ENCODE measurements at places on chromosomes 1 and 21.

GRCh38 chr1:47231301-47232186 is 481 bp downstream of the TAL1 start:
- DNase-seq: no peak

DNA sequence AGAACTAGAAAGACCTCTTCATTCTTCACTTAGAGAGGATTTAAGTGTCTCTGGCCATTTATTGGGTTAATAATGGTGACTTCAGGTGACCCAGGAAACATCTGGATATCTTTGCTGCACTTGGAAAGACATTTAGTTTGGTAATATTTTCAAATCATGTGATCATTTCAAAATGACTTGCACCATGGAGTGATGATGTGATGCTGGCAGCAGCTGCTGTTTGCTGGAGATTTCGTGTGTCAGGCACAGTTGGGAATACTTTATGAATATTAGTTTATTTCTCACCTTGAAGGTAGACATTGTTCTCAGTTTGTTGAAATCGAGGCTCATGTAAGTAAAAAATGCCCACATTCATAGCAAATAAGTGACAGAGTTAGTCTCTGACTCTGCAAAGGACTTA is 236.0 kb downstream of the DISC1 start:
- DNase-seq: no peak

- DNase-seq: no peak
These were observed 226.5 kb downstream of the PTPRC start for GRCh38 chr1:198865319-198865718.

- no peak for DNase-seq
These were observed 107.7 kb downstream of the POU2F1 start for GRCh38 chr1:167328306-167328815.

DNA sequence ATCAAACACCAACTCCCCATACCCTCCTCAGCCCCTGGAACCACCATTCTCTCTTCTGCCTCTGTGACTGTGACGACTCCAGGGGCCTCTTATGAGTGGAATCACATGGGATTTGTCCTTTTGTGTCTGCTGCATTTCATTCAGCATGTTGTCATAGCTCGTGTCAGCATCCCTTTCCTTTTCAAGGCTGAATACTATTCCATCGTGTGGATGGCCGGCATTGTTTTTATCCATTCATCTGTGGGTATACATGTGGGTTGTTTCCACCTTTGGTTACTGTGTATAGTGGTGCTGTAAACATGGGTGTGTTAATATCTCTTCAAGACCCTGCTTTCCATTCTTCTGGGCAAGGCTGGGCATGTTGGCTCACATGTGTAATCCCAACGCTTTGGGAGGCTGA is 17.1 kb upstream of the OBSCN start:
- no peak for DNase-seq

- DNase-seq: no peak
These were observed 30.4 kb downstream of the MORC3 start for GRCh38 chr21:36350282-36350910.

- no peak for DNase-seq
These were observed 47.7 kb downstream of the CACHD1 start for GRCh38 chr1:64517640-64518039.

DNA sequence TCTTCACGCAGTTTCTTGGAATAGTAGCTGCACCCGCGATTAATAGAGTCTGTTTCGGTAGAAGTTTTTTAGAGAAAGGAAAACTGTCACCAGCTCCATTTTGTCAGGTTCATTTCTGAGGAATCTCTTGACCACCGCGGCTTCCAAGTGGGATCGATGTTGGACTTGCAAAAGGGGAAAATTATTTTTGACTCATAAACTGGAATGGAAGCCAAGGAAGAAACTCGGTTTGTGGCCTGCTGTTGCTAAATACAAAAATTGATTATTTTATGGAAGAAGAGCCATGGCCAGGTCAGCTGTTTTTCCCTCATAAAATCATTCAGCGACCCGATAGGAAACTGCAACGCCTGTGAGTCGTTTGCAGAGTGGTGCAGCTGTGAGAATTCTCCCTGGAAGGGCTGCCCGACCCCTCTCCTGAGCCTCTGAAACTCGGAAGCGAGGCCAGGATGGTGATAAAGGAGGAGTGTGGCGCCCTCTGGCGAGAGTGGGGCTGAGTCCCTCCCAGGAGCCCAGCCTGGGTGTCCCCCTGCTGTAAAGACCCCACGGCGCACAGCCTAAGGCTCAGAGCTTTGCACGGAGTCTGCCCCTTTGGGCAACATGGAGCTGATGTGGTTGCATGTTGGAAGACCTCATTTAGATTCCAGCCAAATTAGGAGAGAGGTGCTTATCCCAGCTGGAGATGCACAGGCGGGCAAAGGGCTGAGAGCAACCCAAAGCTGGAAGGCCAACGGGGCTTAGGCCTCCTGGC is 83.6 kb upstream of the SLC25A33 start:
- DNase-seq: peak; percentile 65

DNA sequence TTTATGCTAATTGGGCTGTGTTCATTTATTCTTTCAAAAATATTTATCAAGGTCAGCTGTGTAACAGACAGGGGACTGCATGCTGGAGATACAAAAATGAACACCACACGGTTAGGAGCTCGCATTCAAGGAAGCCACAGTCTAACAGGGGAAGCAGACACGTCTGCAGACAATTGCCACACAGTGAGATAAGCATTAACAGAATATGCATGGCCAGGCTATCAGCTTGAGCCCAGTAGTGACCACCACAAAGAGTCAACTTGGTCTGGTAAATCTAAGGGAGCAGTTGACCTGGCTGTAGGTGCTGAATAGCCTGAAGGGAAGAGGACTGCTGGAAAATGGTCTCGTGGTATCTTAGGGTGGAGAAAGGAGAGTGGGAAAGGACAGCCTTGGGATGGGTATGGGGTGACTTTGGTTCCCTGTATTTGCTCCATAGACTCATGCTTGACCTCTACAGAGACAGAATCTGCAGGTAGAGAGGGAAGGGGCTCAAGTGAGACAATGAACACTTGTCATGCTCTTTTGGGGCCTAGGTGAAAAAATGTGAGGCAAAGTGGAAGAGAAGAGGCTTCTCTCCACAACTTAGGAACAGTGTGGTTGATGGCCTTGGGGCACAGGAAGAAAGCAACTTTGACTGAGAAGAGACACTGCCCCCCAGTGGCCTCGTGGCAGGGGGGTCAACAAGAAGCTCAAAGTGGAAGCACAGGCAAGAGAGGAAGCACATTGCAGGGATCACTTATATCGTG is 7.6 kb upstream of the NPL start:
- DNase-seq: peak; percentile 64

DNA sequence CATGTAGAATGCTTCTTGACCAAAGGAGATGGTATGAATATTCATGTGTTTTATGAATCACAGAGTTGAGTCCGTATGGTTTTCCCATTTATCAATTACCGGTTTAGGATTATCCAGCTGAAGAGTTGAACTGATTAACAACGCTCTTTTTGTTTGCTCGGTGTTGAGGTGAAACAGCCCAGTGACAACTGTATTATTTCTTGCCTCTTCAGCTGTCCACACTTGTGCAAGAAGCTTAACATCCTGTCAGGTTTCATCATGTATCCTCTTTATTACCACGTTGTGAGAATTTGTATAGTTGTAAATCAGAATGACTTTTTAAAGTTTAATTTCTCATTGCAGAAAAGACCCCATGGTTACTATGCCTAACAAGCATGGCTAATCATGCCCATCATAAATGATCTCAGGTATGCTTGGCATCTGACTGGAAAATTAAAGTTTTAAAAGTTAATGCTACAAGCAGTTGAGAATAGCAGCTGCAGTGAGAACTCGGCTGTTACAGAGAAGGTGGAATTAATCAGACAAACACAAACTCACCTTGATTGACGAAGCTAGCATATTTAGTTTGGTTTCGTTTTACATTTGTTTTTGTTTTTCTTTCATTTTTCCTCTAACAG is 563.2 kb upstream of the ADGRL2 start:
- no peak for DNase-seq

GRCh38 chr21:38957575-38958322 is 152.0 kb downstream of the ETS2 start:
- no peak for DNase-seq

DNA sequence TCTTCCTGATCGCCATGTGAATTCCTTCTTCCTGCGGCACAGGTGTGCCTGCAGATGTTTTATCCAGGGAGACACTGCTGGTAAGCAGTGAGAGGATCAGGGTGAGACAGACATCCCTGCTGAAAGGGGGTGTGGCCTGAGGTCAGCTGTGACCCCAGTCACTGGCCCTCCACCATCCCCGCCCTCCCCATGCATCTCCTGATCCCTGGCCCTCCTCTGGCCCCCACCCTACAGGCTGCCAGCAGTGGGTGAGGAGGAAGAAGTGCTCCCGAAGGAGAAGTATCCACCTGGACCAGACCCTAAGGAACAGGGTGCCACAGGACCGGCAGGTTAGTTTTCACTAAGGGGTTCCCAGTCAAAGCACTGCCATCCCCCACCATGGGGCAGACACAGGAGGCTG is 85.3 kb downstream of the GLIS1 start:
- no peak for DNase-seq

DNA sequence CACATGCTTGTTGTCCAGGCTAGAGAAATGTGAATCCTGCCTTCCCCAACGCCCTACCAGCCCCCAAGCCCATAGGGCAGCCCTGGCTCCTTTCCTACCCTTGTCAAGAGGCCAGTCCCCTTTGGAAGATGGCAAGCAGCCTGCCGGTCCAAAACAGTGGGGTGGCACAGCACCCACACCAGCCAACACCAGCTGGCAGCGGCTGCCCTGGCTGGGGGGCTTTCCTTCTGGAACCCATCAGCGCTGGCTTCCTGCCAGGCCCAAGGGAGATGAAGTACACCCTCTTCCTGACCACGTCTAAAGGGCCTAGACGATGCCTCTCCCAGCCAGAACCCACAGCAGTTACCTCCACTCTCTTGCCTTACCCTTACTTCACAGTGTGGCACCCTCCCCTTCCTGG is 24.2 kb downstream of the KCNN3 start:
- DNase-seq: no peak

DNA sequence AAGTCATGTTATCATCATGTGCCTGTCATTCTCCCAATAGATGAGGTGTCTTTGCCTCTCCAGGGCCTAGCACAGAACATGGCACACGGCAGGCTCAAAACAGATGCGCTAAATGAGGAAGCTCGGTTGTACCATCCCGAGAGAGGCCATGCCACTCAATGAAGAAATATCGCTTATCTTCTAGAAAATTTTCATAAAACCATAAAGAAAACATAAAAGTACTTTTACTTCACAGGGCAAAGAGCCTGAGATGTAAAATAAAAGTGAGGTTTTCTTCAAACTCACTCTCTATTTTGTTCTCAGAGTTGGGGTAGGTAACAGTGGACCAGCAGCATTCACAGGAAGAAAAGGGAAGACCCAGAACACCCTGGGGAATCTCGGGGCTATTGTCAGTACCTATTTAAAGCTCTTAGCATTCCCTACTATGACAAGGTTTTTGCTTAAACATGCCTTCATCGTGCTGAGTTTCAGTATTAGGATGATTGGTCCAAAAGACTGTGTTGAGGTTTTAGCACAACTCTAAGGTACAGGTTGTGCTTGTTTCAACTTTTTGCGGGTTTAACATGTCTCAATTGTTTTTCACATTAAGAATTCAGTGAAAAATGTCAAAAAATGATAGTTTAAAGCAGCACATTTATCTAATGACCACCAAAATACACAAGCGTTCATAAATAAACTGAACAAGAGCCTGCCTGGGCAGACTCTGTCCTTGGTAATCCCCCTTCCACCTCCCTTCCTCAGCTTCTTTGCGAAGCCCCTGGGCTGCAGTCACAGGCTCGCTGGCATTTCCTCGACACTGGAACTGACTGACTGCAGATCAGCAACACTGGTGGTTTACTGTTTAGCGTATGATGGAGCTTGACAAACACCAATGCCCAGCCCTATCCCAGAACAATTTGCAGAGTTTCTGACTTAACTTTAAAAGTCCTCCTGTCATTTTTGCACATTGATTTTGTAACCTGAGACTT is 55.6 kb downstream of the COQ8A start:
- DNase-seq: no peak

DNA sequence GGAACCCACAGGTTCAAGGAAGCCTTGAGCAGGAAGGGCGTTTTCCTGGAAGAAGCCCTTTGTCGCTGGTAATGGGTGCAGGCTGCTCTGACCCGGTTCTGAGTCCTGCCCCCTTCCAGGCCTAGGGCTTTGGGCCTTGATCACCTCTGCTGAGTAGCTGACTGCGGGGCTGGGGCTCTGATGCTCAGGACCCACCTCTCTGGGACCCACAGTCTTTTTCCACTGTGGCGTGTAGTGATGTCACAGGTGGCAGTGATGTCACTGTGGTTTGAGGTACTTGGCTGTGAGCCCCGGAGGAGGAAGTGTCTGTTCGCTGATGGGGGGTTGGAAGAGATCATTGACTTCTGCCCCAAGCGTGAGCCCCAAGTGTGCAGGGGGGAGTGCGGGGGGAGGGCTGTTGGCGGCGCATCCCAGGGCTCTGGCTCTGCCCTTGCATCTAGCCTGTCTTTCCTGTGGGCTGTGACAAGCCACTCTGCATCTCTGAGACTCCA is 6.9 kb downstream of the TNFRSF1B start:
- peak; percentile 94 for DNase-seq

GRCh38 chr1:242455052-242455361 is 69.5 kb downstream of the PLD5 start:
- no peak for DNase-seq

GRCh38 chr1:96660051-96660450 is 61.5 kb upstream of the PTBP2 start:
- DNase-seq: no peak

DNA sequence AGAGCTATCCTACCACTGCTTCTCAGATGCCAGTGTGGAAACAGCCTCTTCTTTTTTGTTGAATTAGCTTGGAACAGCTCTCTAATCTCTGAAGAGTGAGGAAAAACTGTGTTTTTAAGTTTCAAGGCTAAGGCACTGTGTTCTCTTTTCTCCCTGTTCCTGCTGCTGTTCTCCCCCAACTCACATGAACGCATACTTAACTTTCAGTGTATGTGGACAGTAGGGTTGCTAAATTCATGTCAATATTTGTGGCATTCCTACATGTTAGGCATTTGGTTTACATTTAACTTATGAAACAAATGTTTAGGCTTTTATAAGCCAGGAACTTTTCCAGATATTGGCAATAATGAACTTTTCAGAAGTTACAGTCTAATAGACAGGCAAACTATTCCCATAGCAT is 6.8 kb downstream of the BACH1 start:
- no peak for DNase-seq

DNA sequence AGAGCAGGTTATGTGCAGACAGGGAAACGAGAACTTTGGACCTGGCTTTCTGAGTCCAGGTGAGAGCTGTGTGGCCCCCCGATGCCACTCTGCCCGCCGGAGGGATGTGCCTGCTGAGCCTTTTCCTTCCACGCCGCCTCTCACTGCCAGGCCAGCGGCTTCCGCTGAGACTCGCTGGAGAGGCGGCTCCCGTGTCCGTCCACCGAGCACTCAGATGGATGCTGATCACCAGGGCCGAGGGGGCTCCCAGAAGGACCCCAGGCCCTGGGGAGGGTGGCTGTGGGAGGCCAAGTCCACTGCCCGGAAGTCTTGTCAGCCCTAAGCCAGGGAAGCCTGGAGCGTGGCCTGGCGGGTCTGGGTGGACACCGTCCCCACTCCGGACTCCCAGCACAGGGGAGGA is 16.5 kb downstream of the CSTB start:
- DNase-seq: no peak

GRCh38 chr1:235045921-235046601 is 82.6 kb downstream of the TOMM20 start:
- DNase-seq: no peak
